Bronchial smooth muscle cell (primary cell): ENCODE measurements at places on chromosomes 4 and X. TPM values are rescaled to one million over a fixed set of nuclear protein-coding genes. Genes with fewer than 3 reads are reported as not detected.

Gene VSIG1
- total RNA-seq: under 0.01 TPM in 1 of 2 replicates, not detected in the other

Gene DCAF12L1
- total RNA-seq: not detected in 2 replicates

Gene GPR119
- total RNA-seq: not detected in 2 replicates

Gene MSX1
- 7.3 and 7.4 TPM in 2 replicates for total RNA-seq

Gene SMIM9
- not detected in 2 replicates for total RNA-seq

Gene TMEM150C
- total RNA-seq: under 0.01 and 0.17 TPM in 2 replicates

Gene MID1
- 24.4 and 26.5 TPM in 2 replicates for total RNA-seq

Gene DDIT4L
- 0.26 and 5.8 TPM in 2 replicates for total RNA-seq

Gene TENT5D
- total RNA-seq: not detected in 2 replicates
